Activated CD8-positive, alpha-beta T cell treated with anti-CD3 and anti-CD28 coated beads for 36 hours (primary cell): ENCODE measurements at places on chromosomes 6 and 20.

GRCh38 chr6:155432293-155432692, 23.3 kb downstream of the NOX3 start:
- DNase-seq = no peak

GRCh38 chr20:50423758-50424157, 86.4 kb upstream of the PTPN1 start:
- no peak for DNase-seq

- no peak for DNase-seq
These were observed 45.0 kb downstream of the PHACTR1 start for GRCh38 chr6:12761376-12762115.

- DNase-seq = no peak
These were observed 34.2 kb downstream of the JARID2 start for GRCh38 chr6:15280028-15280427.

DNA sequence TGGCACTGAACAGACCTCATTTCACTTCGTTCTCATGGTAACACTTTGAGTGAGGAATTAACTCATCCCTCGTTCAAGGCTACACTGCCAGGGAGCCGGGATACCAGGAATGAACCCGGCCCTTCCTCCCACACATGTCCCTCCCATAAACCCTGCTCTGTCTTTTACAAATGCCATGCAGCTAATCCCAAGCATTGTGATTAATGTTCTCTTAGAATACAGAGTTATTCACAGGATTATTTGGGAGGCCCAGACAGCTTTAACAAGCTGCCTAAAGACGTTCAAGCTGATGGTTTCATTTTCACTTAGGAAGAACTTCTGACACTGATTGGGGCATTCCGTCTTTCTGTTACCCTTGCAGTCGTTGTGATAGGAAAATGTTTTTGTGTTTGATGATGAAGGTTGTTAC, 42.5 kb upstream of the CD83 start:
- DNase-seq = peak; percentile 20

DNA sequence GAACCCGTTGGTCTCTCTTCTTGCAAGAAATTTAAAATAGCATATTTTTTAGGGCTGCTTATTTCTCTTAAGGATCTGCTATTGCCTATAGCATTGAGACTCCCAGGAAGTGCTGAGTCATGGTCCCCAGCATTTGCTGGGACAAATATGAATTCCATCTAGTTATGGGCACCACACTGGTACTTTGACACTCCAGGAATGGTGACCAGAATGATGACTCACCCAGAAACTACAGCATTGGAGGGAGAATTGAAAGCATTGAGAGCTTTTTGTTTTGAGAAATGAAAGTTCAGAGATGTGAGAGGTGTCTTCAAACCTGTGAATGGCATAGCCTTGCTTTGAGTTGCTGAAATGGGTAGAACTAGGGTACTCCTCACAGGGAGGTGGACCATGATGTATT, 699.7 kb downstream of the DHX35 start:
- no peak for DNase-seq

GRCh38 chr6:27894839-27895762, 17.1 kb downstream of the OR2B2 start:
- peak; percentile 74 for DNase-seq

DNA sequence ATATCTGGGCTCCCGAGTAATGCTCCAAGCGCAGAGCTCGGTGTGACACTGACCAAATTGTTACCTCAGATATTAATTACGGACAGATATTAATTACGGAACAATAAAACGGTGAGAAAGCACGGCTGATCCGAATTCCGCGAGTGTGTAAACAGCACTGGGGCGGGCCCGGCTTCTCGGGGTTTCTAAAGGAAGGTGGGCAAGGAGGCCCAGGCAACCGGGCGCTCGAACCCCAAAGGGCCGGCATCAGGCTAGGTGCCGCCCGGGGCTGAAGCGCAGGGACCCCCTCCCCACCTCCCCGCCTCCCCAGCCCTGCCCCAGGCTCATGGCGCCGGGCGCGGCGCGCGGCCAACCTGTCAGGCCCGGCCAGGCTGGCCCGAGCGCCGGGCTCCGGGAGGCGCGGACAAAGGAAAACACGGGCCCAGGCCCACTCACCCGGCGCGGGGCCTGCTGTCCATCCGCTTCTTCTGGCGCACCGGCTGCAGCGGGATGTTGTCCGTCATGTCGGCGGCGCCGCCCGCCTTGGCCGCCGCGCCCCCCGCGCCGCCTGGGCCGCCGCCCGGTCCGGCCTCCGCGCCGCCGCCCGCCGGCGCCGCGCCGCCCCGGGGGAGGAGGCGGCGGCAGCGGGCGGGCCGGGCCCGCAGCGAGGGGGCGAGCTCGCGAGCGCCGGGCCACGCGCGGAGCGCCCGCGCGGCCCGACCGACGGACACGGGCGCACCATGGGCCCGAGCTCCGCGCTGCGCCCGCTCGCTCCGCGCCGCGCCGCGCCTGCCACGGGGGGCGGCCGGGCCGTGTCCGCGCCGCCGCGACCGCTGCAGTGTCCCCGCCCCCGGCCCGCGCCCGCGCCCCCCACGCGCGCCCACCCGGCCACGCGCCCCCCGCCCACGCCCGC, at the start of gene ATP9A:
Gene ATP9A, minus strand, starts transcription at position 524 of the 892 bp plus-strand sequence. Its CDS starts 21 bp downstream, at position 503.
- DNase-seq = peak; percentile 8

DNA sequence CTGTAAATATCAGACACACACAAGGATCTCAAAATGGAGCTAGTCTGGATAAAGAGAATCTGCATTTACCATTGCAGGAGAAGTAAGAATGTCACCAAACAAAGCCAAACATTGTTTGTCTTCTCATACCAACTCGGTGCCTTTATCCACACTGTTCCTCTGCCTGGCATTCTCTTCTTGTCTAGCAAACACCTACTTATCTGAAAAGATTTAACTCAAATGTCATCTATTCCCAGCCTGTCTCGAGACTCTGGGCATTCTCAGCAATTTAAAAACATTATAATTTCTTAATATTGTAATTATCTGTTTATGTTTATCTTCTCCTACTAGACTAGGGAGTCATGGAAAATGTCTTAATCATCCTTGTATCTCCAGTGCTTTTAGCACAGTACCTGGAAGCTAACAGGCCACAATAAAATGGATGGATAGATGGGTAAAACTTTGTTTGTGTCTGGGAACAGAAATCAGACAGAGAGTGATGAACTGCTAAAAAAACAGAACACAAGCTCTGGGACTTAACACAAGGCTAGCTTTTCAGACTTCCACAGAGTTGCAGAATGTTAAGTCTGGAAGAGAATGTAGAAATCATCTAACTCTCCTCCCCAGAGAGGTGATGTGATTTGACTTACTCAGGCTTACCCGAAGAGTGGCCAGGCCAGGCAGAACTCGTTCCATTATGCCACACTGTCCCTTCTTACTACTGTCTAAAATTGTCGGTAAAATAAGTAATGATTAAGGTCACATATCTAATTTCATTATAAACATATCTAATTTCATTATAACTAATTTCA, 42.3 kb upstream of the FAM83C start:
- DNase-seq = no peak

DNA sequence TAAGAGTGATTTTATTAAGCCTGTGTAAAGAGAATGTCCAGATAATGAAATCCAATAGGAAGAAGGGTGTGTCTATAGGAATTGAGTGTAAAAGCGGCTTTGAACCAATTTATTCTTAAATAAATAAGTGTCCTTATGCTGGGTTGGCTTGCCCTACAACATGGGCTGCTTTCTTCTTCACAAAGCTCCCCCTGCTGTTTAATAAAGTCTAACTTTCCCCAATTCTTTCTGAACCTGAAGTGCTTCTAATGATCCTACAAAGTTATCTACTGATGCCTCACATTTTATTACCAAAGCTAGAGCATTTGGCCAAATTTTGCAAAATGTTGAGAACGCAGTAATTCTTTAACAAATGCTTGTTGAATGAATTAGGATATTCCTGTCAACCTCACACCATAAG, 36.3 kb upstream of the SIRT5 start:
- DNase-seq = no peak

GRCh38 chr6:170017603-170018320, 266.3 kb downstream of the ERMARD start:
- no peak for DNase-seq

DNA sequence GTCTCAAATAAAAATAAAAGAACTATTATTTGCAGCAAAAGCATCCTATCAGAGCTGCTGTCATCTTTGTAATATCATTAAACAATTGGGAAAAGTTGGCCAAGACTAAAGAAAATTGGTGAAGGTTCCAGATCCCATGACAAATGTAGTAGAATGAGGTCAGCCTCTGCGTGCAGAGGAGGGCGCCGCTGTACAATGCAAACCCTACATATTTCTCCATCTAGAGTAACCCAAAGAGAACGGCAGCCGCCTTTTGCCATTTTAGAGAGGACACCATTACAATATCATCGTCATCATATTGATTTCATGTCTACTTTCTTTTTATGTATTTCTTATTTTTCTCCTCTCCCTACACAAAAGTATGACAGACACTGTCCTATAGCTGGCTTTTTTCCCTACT, 59.5 kb downstream of the ZMYND8 start:
- DNase-seq = peak; percentile 32
